ENCODE measurements at places on chromosomes 5 and 9.

- no peak for DNase-seq
Observed at GRCh38 chr5:125049721-125050702, 303.6 kb upstream of the ZNF608 start.

DNA sequence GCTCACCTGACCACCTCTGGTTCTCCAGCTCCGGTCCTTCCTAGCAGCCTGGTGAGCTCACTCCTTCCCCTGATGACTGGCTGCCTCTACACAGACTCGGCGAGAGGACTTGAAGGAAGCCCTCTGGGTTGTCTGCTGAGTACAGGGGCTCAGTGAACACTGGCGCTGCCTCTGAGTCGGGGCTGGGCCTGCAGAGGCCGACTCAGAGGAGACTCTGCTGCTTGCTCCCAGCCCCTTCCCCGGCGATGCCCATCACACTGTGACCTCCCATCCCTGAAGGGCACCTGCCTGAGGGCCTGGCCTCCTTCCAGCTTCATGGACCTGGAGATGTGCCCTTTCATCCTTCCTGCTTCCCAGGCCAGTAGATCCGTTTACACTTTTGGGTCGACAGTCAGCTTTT lies 22.0 kb downstream of the CRB2 start:
- DNase-seq: no peak

- DNase-seq: no peak
Observed at GRCh38 chr9:96199006-96199405, 103.0 kb downstream of the HSD17B3 start.

DNA sequence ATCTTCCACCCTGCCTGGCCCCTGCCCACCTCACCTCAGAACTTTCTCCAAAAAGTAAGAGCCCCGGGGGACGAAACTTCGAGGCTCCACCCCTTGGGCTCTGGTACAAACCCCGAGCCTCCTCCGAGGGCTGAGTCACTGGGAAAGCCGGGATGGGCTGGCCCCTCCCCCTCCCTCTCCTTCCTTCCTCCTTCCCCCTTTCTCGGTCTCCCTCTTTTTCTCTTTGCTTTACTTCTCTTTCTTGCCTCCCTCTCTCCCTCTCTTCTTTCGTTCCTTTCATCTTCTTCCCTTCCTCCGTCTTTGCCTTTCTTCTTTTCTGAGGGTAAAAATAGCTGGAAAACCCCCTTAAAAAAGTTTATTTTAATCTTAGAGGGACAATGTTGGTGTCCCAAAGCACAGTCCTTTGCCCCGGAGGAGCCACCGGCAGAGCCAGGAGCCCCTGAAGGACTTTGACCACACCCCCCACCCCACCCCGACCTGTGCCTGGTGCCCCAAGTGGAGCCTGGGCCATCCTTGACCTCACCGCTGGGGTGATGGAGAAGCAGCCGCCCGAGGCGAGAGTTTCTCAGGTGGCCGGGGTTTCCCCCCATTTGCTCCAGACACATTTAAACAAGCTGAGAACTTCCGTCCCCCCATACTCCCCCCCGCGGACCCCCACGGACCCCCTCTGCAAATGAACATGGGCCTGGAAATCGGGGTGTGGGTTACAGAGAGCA lies 5.7 kb upstream of the NOTCH1 start:
- DNase-seq: no peak

GRCh38 chr9:89844535-89844934 lies 239.7 kb downstream of the GADD45G start:
- DNase-seq: no peak

DNA sequence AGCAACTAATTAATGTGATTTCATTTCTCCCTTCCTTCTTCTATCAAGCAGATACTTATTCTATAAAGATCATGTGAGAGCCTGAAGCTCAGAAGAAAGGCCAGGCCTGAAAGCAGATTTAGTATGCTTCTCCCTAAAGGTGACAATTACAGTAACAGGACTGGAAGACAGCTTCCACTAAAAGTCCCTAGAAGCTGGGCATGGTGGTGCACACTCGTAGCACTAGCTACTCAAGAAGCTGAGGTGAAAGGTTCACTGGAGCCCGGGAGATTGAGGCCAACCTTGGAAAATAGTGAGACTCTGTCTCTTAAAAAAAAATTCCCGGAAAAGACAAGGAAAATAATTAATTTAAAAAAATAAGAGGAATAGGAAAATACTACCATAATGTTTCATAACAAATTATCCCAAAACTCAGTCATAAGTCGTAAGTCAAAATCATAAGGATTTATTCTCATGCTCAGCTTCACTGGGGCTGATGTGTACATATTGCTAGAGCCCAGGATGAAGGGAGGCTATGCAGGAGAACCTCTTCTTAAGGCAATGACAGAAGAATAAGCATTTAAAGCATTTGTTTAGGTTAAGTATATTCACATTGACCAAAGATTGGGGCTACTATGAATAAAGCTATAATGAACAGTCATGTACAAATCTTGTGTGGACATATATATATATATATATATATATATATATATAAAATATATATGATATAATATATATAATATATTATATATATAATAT lies 210.8 kb upstream of the SMARCA2 start:
- DNase-seq: no peak

- no peak for DNase-seq
Observed at GRCh38 chr5:116486588-116486987, 88.0 kb downstream of the SEMA6A start.

- DNase-seq: no peak
Observed at GRCh38 chr5:98769959-98770208, 3.6 kb upstream of the RGMB start.

DNA sequence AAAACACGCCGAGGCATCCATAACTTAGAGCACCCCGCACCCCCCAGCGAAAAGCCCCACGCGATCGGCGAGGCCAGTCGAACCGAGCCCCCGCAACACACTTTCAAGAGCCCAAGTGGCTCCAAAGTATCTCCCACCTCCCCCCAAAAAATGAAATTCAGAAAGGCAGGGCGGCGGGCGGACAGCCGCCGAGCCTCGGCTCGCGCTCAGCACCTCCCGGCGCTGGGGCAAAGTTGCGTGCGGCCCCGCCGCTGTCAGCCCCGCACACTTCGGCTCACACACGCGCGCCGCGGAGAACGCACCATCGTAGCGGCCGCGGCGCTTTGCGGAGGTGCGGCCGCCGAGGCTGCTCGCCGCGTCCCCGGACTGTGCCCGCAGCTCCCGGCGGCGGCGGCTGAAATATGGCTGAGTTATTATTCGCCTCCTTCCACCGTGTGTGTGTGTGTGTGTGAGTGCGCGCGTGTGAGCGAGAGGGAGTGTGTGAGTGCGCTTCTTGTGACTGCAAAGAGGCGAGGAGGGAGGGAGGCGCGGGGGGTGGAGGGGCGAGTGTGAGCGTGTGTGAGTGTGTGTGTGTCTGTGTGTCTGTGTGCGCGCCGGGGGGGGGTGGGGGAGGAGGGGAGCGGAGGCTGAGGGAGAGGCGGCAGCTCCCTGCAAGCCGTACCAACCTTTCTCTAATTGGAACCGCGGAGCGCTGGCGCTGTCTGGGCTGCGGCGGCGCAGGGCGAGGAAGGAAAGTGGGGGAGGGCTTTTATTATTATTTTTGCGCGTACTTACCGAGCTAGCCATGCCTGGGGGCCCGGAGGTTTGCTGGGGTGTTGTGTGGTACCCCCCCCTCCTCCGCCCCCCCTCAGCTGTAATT lies 599 bp downstream of the MLLT3 start:
- DNase-seq: peak; percentile 82

GRCh38 chr5:177456976-177457851 lies 10.6 kb downstream of the PRR7 start:
- DNase-seq: peak; percentile 77

GRCh38 chr9:33111631-33112030 lies 35.2 kb upstream of the SMU1 start:
- no peak for DNase-seq

DNA sequence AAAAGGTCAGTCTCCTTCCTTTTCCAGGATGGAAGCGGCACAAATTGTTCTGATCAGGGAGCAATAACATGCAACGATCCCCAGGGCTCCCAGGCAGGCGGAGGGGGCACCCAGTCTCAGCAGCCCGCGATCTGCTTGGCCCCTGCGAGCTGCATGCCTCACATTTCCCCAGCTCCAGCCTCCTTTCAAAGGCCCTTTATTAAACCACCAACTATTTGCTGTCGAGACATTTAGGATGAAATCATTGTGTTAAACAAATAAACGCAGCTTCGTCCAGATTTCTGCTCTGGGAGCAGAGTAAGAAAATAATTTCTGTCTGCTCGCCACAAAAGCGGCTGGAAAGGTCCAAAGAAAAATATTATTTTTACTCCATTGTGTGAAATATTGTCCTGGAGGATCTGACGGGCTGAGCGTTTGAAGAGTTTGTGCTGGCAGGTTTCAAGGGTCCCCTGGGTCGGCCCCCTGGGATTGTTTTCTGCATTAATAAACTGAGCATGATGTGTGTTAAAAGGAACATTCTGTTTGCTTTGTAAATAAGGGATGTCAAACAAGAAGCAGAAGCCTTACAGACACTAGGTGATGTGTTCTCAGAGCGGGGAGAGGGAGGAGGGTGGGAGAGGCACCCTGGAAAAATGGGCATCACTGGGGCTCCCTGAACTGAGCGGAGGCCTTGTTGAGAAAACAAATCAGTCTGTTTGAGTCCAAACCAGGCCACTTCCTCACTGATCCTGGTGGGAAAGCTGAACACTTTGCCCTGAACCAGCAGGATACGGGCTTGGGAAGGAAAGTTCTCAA lies 110.1 kb downstream of the FOXD1 start:
- no peak for DNase-seq

- DNase-seq: no peak
Observed at GRCh38 chr5:32159328-32160072, 14.6 kb downstream of the GOLPH3 start.

- DNase-seq: no peak
Observed at GRCh38 chr9:94511955-94512265, 43.0 kb upstream of the PCAT7 start.

DNA sequence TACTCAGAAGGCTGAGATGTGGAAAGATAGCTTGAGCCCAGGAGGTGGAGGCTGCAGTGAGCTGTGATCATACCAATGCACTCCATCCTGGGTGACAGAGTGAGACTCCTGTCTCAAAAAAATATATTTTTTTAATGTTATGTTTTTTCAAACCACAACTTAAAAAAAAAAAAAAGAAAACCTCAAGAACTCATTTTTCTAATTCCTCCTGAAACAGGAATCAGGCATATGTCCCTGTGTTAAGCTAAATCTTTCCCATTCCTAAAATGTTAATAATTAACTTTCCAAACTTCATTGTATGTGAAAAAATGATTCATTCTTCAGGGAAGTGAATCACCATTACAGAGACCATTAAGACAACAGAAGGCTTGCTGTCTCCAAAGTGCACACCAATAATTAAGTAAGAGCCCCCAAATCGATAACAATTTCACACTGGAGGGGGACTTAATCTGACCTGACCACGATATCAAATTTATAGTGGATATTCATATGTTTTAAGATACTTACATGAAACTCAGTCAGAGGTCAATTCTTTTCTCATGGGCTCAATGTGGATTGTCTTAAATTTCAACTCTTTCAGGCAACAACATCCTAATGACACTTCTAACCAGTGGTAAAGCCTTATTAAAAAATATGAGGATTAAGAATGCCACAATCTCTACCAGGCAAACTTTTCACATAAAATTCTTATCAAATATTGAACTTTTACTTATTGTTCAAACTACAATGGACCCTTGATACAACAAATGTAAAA lies 5.2 kb downstream of the CEMIP2 start:
- DNase-seq: no peak

GRCh38 chr5:105836268-105836667 lies 1834.5 kb downstream of the EFNA5 start:
- DNase-seq: no peak

GRCh38 chr5:179114756-179115155 lies 54.6 kb downstream of the ZNF354C start:
- no peak for DNase-seq

- no peak for DNase-seq
Observed at GRCh38 chr5:23139338-23140171, 286.4 kb upstream of the CDH12 start.

DNA sequence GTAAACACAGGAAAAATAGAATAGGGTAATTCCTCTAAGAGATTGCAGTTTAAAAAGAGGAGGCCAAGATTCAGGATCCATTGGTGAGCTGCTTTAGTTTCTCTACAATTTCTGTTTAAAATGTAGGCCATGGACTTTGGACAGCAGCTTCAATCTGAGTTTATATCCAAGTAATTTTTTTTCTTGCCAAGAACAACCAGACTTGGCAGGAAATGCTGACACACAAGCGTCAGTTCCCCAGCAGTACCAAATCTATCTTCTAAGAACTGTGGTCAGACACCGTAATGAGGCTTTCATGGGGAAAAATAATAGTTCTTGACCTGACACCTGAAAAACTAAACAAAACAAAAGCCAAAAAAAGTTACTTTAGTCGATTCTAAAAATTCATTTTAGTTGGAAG lies 528.8 kb downstream of the CSNK1G3 start:
- DNase-seq: no peak

GRCh38 chr9:121452085-121452484 lies 47.6 kb downstream of the GGTA1 start:
- no peak for DNase-seq

DNA sequence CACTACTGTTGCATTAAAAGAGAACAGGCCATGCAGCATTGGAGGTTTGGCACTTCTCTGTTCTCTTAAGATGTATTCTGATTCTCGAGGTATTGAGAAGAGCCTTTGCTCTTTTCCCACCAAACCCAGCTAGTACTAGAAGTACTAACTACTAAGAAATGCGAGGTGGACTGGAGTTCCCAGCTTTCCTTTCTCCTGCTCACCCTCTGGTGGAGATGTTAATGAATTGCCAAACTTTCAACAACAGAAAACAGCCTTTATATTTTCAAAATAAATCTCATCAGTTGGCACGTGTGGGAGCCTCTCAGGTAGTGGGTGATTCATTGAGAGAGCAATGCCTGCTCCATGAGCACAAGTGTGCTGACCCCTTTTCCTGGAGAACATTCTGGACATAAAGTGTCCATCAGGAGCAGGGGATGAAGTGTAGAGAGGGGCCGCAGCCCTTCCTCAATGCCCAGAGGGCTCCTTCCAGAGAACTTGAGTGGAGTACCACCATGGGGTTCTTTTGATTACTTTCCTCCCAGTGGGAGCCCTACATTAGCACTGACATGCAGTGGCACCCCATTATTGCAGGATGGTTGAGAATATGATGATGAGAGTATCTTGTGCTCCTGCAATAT lies 45.7 kb downstream of the TMEM174 start:
- DNase-seq: no peak

DNA sequence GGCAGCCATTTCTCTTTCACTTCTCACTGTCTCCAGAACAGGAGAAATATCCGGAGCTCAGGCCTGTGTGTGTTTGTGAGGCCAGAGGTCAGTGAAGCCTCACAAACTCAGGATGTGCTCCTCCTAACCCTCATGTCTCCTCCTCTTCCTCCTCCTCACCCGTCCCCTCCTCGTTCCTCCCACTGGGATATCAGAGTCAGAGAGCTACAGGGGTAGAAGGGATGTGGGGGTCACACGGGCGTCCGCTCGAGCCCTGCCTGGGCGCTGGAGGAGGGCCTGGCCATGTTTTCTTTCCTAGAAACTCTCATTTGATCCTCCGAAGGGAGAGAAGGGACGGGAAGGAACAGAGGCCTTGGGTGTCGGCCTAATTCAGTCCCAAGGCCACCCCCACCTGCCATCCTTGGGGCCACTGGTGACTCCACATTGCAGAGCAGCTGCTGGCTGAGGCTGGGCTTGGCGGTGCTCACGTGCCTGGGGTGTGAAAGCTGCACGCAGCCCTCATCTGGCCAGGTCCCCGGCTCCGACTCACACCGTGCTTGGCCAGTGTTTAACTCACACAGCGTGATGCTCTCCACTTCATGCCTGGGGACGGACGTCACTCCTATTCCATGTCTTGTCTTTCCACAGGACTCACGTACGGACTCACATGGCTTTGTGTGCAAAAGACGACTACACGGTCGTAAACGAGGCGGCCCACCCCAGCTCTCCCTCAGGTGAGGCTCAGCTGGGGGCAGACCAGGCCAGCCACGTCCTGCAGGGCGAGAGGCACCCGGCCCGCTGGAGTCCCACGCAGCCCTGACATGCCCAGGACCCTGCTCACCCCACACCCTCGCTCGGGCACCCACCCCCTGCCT lies 22.6 kb upstream of the SLC6A19 start:
- no peak for DNase-seq
